ENCODE measurements at places on chromosomes 3 and 15.

DNA sequence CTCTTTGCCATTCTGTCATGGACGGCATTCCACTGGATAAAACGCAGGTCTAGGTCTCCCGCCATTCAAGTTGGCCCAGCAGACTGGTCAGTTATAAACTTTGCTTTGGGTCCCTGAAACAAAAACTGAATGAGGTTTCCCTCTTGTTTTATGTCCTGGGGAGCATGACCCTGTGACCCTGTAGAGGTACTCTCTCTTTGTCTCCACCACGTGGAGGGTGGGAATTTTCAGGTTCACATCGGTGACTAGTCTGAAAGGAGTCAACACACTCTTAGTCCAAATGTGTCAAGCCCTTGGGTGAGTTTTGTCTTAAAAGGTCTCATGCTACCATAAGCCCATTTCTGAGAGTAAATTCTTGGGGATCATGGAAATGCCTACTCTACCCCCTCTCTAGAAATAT lies 139.9 kb downstream of the PLCH1 start:
- no peak for DNase-seq

- DNase-seq = no peak
Measured at GRCh38 chr15:26628879-26629529, 143.9 kb downstream of the GABRB3 start.

- DNase-seq = no peak
Measured at GRCh38 chr15:78317145-78317836, 17.9 kb upstream of the SKIC8 start.

DNA sequence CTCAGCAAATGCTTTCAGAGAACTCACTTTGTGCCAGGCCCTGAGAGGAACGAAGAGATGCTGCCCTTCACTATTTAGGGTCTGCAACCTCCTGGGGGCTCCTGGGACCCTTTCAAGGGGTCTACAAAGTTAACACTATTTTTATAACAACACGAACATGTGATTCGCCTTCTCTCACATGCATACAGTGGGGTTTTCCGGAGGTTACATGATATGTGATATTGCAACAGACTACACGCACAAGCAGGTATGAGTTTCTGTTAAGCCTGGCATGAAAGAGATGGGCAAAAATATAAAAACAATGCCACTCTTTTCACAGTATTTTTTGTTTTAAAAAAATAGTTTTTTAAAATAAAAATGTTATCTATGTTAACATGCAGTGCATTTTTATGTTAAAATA lies 10.3 kb downstream of the STARD5 start:
- DNase-seq = no peak

DNA sequence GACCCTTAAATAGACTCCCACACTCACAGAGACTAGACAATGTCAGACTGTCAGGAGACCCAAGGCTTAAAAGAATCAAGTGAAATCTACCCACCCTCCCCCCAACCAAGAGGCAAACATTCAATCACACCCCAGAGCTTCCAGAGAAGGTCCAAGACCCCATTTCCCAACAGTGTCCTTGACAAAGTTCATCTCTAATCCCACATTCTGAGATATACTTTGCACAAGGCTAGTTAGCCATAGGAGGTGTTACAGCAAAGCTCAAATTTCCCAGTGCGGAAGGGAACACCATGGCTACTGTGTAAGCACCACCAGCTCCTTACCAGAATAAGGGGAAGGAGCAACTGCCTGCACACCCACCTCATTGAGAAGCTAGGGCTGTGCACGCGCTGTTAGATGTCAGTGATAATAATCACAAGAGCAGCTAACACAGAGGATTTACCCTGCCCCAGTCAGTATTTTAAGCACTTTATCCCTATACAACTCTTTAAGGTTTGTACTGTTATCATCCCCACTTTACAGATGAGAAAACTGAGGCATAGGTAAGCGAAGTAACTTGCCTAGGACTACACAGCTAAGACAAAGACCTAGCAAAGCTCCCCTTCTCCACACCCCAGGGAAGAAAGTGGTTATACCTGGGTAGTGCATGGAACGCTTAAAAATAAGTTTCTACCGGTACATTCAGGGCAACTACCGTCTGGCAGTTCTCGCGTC lies 17.3 kb downstream of the SPATA12 start:
- no peak for DNase-seq

- DNase-seq = no peak
Measured at GRCh38 chr3:152719264-152719663, 115.7 kb upstream of the P2RY1 start.

- DNase-seq = no peak
Measured at GRCh38 chr15:101100593-101101442, 151.0 kb downstream of the CHSY1 start.

DNA sequence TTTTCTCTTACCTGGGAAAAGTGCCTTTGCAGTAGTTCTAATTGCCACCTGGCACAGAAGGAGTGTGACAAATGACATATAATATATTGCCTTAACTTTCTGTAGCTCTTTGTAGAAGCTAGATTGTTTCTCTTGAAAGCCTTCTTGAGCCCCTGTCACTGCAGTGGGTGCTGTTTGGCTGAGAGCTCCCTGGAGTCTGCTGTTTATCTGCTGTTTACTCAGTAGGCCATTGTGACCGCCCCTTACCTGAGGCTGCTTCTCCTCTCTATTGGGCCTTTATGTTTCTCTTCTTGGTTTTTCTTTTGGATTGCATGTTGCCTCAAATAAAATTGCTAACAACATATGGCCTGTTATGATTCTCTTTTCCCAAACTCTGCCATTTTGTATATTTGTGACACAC lies 16.7 kb downstream of the MAP2K5 start:
- no peak for DNase-seq

DNA sequence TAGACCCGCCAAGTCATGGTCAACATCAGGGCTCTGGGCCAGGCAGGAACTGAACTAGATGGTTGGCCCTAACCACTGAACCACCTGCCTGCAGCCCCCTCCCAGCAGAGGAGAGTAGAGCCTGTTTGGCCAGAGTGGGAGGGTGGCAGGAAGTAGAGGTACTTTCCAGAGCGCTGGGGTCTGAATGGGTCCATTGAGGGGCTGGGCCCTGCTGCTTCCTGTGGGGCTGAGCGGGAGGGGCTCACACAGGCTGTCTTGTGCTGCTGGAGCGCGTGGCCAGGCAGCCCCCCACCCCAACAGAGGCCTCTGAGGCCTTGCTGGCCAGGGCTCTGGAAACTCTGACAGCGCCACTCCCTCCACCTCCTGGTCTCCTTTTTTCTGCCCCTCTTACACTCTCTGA lies 17.4 kb downstream of the CSPG4 start:
- DNase-seq = no peak

GRCh38 chr15:22831473-22831872 lies 7.0 kb upstream of the NIPA2 start:
- no peak for DNase-seq

DNA sequence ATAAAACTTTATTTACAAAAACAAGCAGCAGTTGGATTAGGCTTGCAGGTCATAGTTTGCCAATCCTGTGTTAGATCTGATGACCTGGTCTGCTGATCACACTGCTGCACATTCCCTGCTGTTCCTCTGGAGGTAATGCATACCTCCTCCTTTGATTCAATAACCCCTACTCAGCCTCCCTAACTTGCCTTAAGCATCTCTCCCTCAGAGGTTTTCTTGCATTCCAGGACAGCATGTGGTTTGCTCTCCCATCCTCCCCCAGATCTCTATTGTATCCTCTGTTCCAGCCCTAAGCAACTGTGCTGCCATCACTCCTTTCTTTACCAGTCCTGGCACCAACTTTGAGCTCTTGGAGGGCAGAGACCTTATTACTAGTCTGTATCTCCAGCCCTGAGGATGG lies 63.4 kb downstream of the CACNA2D3 start:
- no peak for DNase-seq

- no peak for DNase-seq
Measured at GRCh38 chr3:48236531-48236930, 4.4 kb upstream of the ZNF589 start.

DNA sequence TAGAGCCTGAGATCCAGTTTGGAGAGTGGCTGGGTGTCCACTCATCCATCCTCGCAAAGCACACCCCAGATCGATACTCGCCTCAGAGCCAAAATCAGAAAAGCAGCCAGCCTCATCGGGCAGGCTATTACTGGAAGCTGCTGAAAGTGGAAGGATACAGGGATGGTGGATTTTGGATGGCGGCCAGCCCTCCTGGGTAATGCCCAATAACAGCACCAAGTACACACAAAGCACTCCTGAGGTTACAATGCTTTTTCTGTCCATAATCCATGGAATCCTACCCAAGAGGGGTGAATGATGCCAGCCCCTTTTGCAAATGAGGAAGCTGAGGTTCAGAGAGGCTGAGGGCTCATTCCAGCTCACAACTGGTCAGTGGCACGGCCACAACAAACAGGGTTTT lies 93.1 kb upstream of the SLC6A11 start:
- no peak for DNase-seq

- DNase-seq = no peak
Measured at GRCh38 chr3:180183346-180183745, 146.6 kb upstream of the PEX5L start.

GRCh38 chr15:73682600-73683090 lies 1.5 kb upstream of the CD276 start:
- no peak for DNase-seq

- DNase-seq = no peak
Measured at GRCh38 chr3:148532326-148532725, 165.4 kb upstream of the AGTR1 start.

DNA sequence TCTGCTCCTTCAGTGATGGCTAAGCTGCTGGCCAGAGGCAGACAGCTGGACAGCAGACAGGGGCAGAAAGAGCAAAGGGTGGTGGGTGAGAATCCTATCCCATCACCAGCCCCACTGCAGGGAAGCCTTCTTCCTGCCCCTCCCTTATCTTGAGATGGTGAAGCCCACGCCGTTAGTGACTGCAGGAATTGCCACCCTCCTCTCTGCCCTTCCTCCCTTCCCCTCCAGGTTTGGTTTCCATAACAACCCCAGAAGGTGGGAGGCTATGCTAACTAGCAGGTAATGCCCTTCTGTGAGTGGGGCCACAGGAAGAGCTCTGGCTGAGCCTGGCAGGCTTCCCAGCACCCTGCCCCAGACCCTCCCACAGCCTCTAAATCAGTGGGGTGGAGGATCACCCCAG lies 32.8 kb downstream of the SCN5A start:
- no peak for DNase-seq

DNA sequence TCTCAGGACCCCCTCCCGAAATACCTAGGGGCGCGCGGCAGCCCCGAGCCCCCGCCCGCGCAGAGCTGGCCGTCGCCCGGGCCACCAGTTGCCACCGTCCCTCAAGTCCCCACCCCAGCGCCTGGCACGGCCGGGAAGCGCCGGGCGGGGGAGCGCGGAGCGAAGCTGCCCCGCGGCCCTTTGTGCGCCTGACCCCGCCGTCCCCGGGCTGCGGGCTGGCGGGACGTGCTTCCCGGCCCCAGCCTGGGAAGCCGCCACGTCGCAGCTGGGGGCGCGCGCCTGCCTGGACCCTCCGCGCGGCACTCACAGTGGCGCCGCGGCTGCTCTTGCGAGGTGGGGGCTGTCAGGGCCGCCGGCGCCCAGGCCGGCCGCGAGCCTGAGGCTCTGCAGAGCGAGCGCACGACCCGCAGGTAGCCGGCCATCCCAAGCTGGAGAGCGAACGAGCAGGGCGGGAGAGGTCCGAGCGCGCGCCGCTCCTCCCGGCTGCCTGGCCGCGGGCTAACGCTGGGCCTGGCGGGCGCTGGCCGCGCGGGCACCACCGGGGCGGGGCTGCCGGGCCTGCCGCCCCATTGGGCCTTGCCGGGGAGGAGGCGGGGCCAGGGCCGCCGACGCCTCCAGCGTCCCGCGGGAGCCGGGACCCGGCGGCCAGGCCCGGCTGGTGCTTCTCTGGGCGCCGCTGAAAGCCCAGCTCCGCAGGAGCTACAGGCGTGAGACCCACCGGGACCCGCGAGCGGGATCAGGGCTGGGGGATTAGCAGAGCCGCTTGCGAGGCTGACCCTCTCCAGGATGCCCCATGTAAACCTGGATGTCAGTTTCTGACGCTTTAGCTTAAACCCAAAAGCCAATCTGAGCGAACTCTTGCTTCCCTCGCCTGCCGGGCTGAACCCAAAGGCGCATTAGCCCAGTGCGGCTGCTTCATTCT lies at the start of gene IDH2:
Gene IDH2, minus strand, starts transcription at position 500 of the 922 bp plus-strand sequence. Its CDS starts 78 bp downstream, at position 422.
- DNase-seq = peak; percentile 77

DNA sequence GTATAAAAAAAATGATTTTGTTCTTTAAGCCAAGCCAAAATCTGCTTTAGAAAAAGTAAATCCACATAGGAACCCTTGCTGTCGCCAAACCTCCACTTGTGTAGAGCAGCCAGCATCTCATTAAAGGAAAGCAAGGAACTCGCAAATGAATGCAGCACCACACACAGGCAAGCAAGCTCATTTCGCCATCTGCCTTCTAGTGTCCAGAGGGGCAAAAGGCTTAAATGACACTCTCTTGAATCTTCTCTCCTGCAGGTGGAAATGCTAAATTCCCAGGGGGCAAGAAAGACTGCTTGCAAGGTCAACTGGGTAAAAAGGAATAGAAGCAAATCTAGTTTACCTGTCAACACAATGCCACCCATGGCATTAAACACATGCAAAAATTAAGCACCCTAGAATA lies 2.4 kb downstream of the MB21D2 start:
- DNase-seq = no peak

- no peak for DNase-seq
Measured at GRCh38 chr3:108406661-108407206, 103.7 kb downstream of the MYH15 start.

- peak; percentile 66 for DNase-seq
Measured at GRCh38 chr3:16842272-16843270, 42.2 kb upstream of the PLCL2 start.

- no peak for DNase-seq
Measured at GRCh38 chr3:126847061-126847460, 135.9 kb upstream of the PLXNA1 start.

GRCh38 chr3:99249627-99250026 lies 348.1 kb upstream of the DCBLD2 start:
- DNase-seq = no peak

DNA sequence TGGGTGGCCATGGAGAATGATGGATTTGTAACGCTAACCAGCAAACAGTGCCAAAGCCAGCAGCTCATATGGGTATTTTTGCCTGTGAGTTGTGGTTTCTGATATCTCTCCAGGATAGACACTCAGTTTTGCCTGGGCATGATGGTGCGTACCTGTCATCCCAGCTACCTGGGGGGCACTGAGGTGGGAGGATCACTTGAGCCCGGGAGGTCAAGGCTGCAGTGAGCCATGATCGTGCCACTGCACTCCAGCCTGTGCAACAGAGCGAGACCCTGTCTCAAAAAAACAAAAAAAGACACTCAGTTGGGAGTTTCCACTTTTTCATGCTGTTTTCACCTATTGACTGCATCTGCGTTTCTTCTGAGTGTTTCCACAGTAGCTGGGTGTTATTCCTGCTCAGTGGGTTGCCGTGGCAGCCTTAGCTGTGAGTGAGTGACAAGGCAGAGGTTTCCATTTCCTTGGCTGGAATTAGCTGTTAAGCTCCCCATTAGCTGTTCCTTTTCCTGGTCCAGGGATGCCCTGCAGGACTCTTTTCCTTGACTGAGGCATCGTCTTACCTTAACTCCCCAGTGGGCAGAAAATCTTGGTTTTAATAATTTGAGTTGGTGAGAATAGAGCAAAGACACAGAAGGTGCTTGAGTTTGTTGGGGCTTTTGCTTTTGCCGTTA lies 14.2 kb upstream of the RPP14 start:
- DNase-seq = no peak

- no peak for DNase-seq
Measured at GRCh38 chr3:36679384-36680200, 84.8 kb downstream of the DCLK3 start.

GRCh38 chr3:140545756-140546155 lies 132.1 kb upstream of the TRIM42 start:
- no peak for DNase-seq
